ENCODE measurements at places on chromosomes 7 and 10. TPM values are rescaled to one million over a fixed set of nuclear protein-coding genes. Genes with fewer than 3 reads are reported as not detected.

Gene SHH
- 0.05 TPM for total RNA-seq

Gene PDZD7
- 5.9 TPM for total RNA-seq

DNA sequence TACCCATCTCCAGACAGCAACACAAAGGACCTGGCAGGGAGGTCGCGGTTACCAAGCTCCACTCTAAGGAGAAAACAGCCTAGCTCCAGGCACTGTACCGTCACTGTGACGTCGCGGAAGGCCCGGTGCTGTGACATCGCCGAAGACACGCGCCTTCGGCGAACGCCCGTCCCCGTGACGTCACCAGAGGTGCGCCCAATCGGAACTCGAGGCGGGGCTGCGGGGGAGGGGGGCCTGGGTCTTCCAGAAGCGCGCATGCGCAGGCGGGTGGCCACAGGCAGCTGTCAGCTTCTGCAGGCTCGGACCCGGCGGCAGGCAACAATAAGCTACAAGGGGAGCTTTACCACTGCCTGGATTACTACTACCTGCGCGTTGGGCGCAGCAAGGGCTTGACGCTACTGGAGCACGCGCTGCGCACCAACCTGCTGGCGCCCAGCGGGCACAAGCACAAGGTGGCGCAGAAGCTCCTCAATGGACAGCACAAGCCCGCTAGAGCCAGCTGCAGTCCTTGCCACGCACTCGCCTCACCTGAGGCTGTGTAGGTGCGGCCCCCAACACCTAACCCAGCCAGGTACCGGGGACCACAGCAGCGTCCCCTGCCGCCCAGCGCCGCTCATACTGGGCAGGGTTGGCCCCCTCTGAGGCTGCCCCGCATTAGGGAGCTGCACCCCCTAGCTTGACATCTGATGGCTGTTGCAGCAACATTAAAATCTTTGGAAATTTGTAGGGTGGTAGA, 208.4 kb downstream of the TPST1 start:
- peak; percentile 91 for ATAC-seq

DNA sequence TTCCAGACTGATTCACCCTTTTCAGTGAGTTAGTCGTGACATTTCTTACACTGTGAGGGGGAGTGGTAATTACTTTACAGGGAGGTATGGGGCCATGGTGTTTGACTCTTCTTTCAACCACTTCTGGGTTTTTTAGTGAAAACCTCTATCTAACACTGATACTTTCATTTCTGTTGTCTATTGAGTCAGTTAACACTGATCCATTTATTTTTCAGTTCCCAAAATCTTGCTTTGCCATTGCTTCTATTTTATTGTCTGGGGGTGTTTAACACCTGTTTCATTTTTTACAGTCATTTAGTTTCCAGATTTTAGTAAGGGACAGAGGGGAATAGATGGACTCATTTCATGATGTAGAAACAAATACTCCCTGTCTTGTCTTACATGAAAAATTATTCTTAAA, 61.5 kb downstream of the HELLS start:
- ATAC-seq = no peak

- ATAC-seq = no peak
These were observed 67.6 kb upstream of the GATA3 start for GRCh38 chr10:7986851-7987250.

DNA sequence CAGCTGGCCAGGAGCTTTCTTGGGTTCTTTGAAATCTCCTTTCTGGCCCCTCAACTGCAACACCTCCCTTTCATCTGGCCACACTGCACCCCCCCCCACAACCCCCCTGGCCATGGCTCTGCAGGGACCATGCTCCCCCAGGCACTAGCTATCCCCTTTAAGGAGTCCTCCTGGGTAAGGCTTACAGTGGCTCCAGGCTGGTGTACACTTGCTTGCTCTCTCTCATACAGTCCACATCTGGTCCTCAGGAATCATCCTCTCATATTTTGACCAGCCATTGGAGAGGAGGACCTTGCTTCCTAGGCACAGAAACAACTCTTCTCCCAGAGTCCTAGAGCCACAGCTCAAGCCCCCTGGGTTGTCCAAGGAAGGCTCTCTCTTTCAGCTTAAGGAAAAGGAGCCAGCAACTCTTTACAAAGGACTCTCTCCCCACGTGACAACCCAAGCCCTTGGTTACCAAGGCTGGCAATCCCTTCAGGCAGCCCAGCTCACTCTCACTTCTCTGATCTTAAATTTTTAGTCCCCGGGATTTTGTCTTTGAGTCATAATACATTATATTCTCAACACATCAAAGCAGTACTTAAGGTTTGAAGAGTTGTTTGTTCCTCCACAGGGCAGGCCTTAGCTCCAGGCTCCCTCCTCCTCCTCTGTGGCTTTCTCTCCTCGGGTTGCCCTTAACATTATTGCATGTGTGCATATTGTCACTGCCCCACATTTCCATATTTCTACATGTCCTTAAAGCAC, 9.9 kb downstream of the GARIN1A start:
- ATAC-seq = peak; percentile 97

DNA sequence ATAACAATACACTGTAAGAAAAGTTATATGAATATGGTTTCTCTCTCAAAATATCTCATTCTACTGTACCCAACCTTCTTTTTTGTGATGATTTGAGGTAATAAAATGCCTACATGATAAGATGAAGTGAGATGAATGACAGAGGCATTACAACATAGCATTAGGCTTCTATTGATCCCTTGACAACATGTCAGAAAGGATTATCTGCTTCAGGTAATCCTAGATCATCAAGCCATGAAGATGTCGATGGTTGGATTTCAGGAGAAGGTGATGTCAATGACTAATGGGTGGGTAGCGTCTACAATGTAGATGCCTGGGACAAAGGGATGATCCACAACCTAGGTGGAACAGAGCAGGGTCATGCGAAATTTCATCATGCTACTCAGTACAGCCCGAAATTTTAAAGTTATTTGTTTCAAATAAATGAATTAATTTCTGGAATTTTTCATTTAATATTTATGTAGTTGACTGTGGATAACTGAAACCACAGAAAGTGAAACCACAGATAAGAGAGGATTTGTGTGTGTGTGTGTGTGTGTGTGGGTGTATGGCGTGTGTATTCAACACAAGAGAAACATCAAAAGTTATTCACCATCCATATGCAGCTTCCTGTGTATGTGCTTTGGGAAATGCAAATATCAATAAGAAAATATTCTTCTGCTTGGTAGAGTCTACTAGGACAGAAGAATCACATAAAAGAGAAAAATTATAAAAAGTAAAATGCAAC, 77.0 kb downstream of the MAGI2 start:
- ATAC-seq = no peak

- ATAC-seq = no peak
These were observed 44.9 kb downstream of the SPDYE5 start for GRCh38 chr7:75536940-75537538.

Gene SLC26A3
- total RNA-seq = 0.21 TPM

Gene SYNPO2L
- 0.33 TPM for total RNA-seq

DNA sequence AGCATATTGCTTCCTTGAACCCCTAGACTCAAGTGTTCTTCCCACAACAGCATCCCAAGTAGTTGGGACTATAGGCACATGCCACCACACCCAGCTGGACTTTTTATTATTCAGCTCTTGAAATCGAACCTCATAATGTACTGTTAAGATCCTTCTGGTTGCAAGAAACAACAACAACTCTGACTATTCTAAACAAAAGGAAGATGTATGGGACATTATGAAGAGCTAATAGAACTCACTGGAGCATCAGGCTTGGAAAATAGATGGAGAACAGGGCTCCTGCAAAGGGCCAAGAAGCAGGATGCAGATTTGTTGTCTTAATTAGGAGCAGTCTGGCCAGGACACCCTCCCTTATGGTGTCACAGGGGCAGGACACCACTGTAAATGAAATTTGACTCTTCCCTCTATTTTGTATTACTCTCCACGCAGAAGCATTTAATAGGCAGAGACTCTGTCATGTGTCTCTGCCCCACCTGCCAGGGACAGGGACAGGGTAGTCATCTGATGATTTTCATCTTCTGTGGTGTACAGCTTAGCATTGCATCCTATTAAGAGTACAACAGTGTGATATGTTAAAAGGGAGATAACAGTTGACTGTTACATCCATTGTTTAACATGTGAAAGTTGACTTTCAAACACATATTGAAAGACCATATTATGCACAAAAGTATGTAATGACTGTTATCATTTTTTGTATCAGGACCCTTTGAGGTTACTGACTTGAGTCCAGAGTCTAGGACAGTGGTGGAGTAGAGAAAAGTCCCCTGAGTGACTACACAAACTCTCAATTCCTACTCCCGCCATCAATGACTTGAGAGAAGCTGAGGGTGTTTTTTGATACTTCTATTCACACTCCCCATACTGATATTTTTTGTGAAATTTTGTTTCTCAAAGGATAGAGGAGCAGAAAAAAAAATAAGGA, 157.3 kb downstream of the LRRC4 start:
- ATAC-seq = peak; percentile 74

GRCh38 chr10:60403168-60403873, 13.6 kb upstream of the ANK3 start:
- no peak for ATAC-seq

Gene TSPAN33
- 1.5 TPM for total RNA-seq

GRCh38 chr7:143890558-143890957, 11.4 kb downstream of the TCAF1 start:
- no peak for ATAC-seq

- ATAC-seq = no peak
These were observed 26.1 kb downstream of the MYPN start for GRCh38 chr10:68135362-68135761.

Gene CALML3
- 0.78 TPM for total RNA-seq

DNA sequence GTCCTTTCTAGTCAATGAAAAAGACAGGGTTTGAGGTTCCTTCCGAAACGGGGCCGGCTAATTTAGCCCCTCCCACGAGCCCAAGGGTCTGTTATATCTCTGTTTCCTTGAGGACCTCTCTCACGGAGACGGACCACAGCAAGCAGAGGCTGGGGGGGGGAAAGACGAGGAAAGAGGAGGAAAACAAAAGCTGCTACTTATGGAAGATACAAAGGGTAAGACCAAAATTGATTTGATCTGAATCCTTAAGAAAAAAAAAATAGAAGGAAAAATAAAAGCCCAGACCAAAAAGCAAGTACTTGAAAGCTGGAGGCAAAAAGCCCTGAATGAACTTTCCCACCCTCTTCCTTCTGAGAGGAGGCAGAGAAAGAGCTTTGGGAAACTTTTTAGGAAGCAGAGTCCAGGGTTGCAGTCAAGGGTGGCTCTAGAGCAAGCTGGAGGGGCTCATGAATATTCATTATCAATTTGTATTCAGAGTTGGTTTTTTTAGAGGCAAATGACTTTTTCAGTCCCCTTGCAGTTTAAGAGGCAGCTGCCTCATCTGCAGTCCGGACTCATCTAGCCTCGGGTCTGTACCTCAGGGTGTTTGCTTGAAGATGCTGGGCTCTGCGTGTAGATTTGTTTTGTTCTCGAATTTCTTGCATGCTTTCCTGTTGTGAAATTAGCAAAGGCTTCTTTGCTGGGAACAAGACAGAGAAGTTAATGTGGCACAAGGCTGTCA, at the start of gene ENTPD1:
TSS of gene ENTPD1 (plus strand) at position 123 of the 721 bp plus-strand sequence. CDS start at position 200, 77 bp downstream.
- peak; percentile 61 for ATAC-seq

Gene OSBPL3
- total RNA-seq = 11.6 TPM

Gene RBM48
- 11.4 TPM for total RNA-seq

Gene NUTM2B
- total RNA-seq = 5.3 TPM

DNA sequence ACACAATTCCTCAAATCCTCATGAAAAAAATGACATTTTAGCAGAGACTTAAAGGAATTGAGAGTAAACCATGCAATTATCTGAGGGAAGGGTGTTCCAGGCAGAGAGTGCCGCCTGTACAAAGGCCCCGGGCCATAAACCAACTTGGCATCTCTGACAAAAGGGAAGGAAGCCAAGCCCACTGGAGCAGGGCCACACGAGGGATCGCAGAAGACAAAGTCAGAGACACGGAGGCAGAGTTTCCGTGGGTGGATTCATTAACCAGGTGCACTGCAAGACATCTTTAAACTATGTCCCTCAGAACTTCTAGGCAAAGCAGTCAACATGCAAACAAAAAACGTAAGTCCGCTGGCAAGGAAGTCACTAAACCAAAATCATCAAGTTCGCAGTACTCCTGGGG, 92.0 kb downstream of the SFMBT2 start:
- ATAC-seq = no peak

- ATAC-seq = no peak
These were observed 79.7 kb upstream of the ZNF32 start for GRCh38 chr10:43728425-43728824.

Gene CCL24
- total RNA-seq = not detected

- ATAC-seq = no peak
These were observed 123.4 kb downstream of the ATE1 start for GRCh38 chr10:121804460-121804859.

GRCh38 chr10:69467928-69468750, 16.9 kb downstream of the TSPAN15 start:
- ATAC-seq = no peak

GRCh38 chr7:138981332-138982203, at the start of gene KIAA1549:
TSS of gene KIAA1549 (minus strand) at chr7:138981389. CDS start at chr7:138981269, 120 bp downstream.
- ATAC-seq = peak; percentile 87

Gene IL15RA
- 0.64 TPM for total RNA-seq

DNA sequence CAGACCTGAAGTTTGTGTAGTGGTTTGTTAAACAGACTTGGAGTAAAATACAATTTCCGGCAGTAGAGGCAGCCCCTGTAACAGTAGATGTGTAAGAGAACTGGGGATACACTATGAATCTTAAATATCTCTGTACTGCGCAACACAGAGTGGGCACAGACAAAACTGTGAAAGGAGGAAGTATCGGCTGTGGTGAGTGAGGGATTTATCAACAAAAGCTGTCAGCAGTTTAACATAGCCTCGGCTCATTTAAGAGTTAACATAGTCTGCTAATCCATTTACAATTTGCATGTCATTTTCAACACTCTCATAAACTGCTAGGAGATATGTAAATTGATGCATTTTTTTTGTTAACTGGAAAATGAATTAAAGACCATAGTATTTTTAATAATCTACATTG, 225.2 kb downstream of the ZWINT start:
- ATAC-seq = no peak

DNA sequence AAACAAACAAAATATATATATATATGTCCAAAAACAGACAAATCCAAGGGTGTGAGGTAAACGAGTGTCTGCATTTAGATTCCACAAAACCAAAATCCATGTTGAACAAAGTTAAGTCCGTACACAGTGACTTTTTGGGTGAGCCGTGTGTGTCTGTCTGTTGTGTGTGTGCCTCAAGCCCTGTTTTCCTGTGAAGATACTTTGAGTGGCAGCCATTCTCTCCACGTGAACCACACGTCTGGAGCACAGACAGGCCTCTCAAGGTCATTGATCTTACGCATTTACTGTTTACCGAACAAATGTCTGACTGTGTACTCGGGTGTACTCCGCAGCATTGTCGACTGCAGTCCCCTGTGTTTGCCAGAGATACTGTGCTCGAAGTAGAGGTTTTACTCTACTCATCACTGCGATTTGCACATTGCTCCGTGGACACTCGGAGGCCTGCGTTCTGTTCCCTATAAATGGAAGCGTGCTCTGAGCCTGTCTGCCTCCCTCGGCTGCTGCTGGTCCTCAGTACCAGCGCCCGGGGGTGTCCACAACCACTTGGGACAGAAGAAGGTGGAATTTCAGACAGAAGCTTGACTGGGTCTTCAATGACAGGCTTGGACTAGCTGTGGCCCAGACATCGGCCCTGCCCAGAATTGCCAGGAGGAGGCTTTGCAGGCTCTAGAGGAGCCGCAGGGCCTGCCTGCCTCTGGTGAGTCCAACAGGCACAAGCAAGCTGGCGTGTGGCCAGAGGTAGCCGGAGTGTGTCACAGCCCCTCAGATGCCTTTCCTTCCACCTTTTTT, 22.1 kb downstream of the CYP17A1 start:
- ATAC-seq = peak; percentile 49

- ATAC-seq = peak; percentile 44
These were observed 81.8 kb downstream of the DIP2C start for GRCh38 chr10:607545-608185.

Gene NEURL1
- total RNA-seq = 5.7 TPM

Gene SCIN
- 49.6 TPM for total RNA-seq

Gene DGKI
- total RNA-seq = 0.27 TPM

Data from motor neuron (in vitro differentiated cells).